ENCODE measurements at places on chromosomes 12 and 14.

DNA sequence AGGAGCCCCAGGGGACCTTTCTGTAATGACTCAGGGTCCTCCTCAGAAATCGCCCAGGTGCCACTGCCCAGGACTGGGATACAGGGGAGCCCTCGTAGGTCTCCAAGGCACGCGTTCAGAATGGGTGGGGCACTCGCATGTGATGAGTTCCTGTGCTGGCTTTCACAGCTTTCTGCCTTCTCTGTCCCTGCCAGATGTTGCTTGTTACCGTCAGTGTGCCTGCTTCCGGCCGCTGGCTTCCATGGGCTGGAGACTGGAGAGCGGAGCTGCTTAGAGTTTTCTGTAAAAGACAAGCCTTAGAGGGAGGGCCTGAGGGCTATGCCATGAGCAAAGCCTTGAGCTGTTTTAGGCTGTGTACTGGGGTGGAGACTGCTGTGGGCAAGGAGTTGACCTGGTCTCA, 75.0 kb upstream of the SLC24A4 start:
- DNase-seq = no peak

GRCh38 chr12:126772171-126772864, 1494.7 kb upstream of the TMEM132C start:
- DNase-seq = no peak

GRCh38 chr12:130041983-130042812, 120.1 kb upstream of the FZD10 start:
- DNase-seq = no peak

GRCh38 chr14:41299924-41300323, 306.8 kb upstream of the LRFN5 start:
- no peak for DNase-seq

DNA sequence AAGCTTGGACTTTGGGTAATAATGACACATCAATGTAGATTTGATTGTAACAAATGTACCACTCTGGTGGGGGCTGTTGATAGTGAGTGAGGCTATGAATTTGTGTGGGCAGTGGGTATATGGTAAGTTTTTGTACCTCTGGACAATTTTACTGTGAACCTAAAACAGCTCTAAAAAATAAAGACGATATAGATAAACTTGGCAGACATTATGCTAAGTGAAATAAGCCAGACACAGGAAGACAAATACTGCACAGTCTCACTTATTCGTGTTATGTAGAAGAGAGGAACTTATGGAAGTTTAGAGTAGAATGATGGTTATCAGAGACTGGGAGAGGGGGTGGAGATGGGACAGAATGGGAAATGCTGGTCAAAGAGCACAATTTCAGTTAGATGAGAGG, 8.7 kb downstream of the KRT6C start:
- no peak for DNase-seq

- DNase-seq = no peak
Observed at GRCh38 chr14:88185843-88186242, 137.2 kb downstream of the KCNK10 start.

All from vagina (tissue), 2 donors.